ENCODE measurements at places on chromosomes 3 and 15.

DNA sequence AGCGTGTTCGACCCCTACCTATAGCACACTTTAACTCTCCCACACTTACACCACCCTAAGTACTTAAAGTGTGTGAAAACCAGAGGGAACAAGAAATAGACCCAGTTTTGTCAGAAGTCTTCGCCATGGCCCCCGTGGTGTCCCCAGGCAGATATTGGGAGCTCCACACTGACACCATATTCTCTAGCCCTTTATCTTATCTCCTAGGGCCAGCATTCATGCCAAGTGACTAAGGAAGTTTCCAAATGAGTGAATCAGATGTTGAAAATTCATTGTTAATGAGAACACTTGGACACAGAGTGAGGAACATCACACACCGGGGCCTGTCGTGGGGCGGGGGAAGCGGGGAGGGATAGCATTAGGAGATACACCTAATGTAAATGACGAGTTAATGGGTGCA lies 31.8 kb downstream of the P3H2 start:
- no peak for DNase-seq

GRCh38 chr3:123602325-123602724 lies 17.5 kb upstream of the HACD2 start:
- DNase-seq = no peak

- no peak for DNase-seq
Measured at GRCh38 chr15:95025924-95026728, 794.8 kb downstream of the MCTP2 start.

DNA sequence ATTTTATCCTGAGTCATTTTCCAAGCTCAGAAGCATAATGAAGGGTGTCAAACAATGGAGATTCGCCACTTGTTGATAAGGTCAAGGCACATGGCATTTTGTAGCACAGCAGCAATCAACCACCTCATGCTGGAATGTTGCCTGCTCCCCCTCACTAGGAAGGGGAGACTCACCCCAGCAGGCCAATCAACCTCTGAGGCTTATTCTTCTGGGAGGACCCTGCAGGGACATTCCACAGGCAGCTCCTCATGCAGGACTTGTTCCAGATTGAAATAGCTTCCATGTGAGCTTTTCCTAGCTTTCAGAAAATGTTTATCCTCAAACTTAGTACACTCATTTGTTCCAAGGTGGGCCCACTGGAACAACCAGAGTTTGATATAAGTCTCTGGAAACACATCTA lies 77.6 kb downstream of the SSR3 start:
- DNase-seq = no peak

GRCh38 chr3:99482191-99482590 lies 156.2 kb upstream of the COL8A1 start:
- no peak for DNase-seq
